SHP77 treated with DMSO at 0.1 percent for 48 hours (cell line): ENCODE measurements at places on chromosomes 11 and 22.

DNA sequence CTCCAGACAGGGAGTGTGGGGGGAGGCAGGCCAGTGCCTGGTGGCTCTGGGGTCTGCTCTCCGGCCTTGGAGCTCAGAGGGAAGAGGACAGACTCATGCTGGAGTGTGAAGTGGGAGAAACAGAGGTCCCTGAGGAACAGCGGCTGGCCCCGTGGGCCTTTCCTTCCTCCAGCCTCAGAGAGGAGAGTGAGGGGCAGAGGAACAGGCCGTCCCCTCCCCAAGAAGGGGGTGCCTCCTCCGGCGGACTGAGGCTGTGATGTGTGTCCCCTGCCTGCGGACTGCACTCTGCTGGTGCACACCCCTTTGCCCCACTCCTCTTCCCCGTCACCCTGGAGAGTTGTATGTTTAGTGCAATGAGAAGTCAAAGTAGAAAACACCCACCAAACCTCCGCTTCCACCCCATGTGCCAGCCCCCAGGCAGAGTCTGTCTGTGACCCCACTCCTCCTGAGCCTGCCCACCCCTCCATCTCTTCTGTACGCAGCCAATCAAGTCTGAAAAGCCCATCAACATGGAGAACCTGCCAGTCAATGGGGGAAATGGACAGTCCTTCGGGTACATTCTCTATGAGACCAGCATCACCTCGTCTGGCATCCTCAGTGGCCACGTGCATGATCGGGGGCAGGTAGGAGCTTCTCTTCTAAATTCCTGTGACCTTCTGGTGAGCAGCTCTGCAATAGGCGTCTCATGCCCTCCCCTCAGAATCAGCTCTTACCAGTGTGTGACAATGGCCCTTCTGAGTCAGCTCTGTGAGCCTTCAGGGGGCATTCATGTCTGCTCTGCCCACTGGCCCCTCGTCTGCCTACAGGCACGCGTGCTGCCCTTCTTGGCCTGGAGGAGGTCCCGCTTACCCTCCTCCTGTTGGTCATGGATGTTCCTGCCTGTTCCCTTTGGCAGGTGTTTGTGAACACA lies 39.0 kb downstream of the GLB1L2 start:
- DNase-seq: no peak

GRCh38 chr22:30680991-30681770 lies 13.5 kb upstream of the OSBP2 start:
- DNase-seq: no peak

- no peak for DNase-seq
Measured at GRCh38 chr11:65132238-65132987, 1.9 kb downstream of the SYVN1 start.

DNA sequence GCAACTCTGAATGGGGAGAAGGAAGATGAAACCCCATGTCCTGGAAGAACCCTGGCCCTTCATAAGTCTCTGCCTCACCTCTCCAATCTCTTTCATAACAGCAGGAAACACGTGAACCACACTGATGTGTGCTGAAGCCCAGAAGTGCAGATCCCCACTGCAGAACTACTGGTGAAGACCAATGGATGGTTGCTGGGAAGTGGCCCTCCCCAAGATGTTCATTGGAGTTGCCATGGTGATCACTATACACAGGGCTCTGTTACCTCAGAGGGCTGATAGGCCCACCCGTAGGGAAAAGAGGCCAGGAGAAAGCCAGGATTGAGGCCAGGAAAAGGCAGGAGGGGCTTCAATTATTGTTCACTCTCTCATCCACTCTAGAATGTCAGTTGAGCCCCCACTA lies 11.6 kb downstream of the TST start:
- no peak for DNase-seq

GRCh38 chr11:28759311-28759710 lies 651.1 kb downstream of the METTL15 start:
- no peak for DNase-seq
